ENCODE measurements at places on chromosomes 5 and 9. TPM values are rescaled to one million over a fixed set of nuclear protein-coding genes. Genes with fewer than 3 reads are reported as not detected.

DNA sequence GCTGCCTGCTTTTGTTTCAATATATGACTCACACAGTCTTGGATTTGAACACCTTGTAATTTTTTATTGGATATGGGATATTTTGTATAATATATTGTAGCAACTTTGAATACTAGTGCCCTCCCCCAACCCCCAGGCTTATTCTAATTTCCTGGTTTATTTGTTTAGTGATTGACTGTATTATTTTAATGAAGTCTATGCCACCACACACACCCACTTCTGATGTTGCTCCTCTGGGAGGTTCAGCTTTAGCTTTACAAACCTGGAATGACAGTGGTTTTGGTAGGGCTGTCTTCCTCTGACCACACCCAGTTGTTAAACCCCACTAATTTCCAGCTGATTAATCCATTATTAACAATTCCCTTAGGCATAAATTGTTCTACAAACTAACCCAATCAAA lies 206.1 kb upstream of the NFIL3 start:
- DNase-seq = no peak

Gene IFNA8
- not detected for polyA plus RNA-seq

GRCh38 chr9:17928768-17929167 lies 349.9 kb downstream of the SH3GL2 start:
- no peak for DNase-seq

Gene DMGDH
- polyA plus RNA-seq = not detected

Gene GRXCR2
- polyA plus RNA-seq = not detected

Gene CMYA5
- 0.41 TPM for polyA plus RNA-seq

DNA sequence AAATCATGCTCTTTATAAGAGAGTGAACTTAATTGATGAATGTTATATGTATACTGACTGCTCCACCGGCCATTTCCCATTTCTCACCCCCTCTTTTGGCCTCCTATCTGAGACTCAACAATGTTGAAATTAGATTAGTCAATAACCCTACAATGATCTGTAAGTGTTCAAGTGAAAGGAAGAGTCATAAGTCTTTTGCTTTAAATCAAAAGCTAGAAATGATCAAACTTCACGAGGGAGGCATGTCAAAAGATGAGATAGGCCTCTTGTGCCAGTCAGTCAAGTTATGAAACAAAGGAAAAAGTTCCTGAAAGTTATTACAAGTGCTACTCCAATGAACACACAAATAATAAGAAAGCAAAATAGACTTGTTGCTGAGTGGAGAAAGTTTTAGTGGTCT lies 83.1 kb downstream of the NLN start:
- no peak for DNase-seq

DNA sequence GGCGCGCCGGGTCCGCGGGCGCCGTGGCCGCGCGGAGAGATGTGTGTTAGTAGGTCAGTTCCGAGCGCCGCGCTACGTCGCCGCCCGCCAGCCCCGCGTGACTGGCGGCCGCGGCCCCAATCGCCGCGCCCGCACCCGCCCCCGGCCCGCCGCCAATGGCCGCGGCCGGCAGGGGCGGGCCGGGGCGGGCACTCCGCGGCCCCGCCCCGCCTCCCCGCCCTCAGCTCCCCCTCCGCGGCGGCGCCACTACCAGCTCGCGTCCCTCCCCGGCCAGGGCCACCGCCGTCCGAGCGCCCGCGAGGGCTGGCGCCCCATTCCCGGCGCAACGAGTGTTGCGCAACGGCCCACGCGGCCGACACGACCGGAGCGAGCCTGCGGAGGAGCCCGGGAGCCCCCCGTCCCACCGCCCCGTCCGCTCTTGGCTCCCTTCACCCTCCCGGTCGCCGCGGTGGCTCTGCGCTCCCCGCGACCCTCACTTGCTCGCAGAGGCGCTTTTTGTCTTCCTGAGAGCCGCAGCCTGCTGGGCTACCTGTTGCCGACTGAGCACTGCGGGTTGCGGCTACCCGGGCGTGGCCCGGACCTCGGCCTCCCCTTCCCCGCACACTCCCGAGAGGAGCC lies at the start of gene NFIL3:
TSS of gene NFIL3 (minus strand) at position 48 of the 618 bp plus-strand sequence. CDS start 13,098 bp downstream, outside the sequence.
- DNase-seq = peak; percentile 74

DNA sequence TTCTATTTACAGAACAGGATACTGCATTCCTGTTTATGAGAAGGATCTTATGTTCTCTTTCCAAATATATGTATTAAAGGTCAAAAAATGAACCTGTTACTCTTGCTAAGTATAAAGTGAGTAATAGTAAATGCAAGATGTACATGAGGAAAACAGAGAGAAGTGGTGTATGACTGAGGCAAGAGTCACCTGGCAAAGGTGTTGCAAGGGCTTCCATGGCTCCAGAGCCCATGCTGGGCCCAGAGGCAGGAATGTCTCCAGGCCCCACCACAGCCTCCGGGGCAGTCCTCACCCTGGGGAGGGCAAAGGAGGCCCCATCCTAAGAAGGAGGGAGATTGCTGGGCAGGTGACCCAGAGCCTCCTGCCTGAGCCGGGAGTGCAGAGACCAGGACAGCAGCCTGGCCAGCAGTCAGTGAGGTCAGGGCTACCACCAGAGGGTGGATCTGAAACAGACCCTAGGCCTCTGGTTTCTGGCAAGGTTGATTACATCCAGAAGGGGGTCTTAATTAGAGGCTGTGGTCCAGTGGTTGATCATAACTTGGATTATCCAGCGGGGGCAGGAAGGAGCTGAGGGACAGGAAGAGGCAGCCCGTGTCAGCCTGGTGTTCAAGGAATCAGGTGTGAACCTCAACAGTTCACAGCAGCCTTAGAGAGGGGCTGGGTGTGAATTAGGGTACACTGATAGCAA lies 57.3 kb upstream of the CPLX2 start:
- DNase-seq = peak; percentile 78

Gene ANKRD34B
- not detected for polyA plus RNA-seq

- DNase-seq = no peak
Observed at GRCh38 chr9:122368642-122369041, 2.2 kb upstream of the PTGS1 start.

- no peak for DNase-seq
Observed at GRCh38 chr5:94562327-94562971, 56.0 kb downstream of the KIAA0825 start.

Gene SSBP2
- 33.6 TPM for polyA plus RNA-seq

Gene FOXD4L5
- 0.02 TPM for polyA plus RNA-seq

Gene GABBR2
- not detected for polyA plus RNA-seq

- DNase-seq = no peak
Observed at GRCh38 chr5:176700239-176700847, 53.1 kb downstream of the TSPAN17 start.

GRCh38 chr9:93475856-93476255 lies 22.5 kb upstream of the FAM120AOS start:
- no peak for DNase-seq

DNA sequence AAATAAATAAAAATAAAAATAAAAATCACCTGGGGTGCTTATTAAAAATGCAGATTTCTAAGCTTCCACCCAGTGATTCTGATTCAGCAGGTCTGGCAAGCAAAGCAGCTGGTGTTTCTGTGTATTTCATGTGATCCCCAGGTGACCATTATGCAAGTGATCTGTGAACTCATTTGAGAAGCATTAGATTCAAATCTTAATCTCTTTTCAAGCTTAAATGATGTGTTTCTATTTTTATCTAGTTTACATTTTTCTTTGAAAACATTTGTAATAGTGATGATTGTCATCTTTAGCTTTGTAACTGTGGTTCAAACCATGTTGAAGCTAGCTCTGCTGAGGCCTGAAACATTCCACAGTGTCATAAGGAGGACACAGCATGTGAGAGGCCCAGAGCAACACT lies 804.8 kb upstream of the ZNF608 start:
- DNase-seq = peak; percentile 20

GRCh38 chr5:160800375-160801275 lies 51.4 kb downstream of the ATP10B start:
- DNase-seq = no peak

Gene PCDHB15
- polyA plus RNA-seq = 0.28 TPM

Gene MCTP1
- polyA plus RNA-seq = 4.0 TPM

DNA sequence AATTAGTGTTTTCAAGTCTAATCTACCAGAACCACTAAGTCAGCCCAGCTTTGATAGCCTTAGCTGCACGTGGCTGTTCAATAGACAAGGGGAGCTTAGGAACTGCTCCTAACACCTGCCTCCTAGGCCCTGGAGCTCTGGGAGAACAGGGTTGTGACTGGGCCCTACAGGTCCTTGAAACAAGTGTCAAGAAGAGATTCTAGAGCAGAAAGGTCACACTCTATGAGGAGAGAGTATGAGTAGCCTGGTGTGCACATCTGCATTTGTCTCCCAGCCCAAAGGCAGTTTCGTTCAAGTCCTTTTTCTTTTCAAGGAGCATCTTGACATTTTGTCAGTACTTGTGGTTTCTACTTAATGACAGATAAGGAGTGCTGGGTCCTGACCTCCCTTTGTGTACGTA lies 206.1 kb downstream of the PRELID2 start:
- DNase-seq = no peak

- DNase-seq = no peak
Observed at GRCh38 chr5:42628821-42629220, 127.8 kb upstream of the CCDC152 start.

DNA sequence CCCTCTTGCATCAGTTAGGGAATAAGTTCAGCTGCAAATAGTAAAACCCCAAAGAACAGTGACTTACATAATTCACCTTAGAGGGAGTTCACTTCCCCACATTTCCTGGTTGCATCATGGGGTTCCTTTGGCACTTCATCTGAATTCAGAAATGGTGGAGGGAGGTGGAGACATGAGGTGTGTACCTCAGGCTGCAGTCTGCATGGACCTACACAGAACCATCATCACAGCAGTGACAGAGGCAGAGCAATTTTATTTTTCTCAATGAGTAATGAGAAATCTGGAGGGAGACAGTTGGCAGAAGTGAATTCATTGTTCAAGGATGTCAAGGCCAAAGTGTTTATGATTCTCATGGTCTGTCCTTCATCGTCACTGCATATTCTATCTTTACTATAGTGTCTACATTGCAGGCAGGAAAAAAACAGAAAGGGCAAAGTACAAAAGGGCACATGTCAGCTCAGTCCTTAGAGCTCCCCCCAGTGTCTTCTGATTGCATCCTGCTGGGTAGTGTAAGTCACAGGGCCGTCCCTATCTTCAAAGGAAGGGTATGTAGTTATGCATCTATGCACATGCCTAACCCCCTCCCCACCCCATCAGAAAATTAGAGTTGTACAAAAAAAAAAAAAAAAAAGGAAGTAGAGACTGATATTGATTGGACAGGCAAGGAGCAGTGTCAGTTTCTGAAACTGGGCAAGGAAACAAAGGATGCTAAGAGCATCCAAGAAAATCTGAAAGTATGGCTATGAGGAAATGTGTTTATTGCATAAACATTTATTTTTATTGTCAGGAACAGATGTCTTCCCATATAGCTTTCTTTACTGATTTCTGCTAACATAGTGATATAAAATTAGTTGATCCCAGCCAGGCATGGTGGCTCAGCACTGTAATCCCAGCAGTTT lies 132.7 kb upstream of the APC start:
- no peak for DNase-seq

GRCh38 chr9:134314950-134315715 lies 11.1 kb upstream of the RXRA start:
- no peak for DNase-seq

DNA sequence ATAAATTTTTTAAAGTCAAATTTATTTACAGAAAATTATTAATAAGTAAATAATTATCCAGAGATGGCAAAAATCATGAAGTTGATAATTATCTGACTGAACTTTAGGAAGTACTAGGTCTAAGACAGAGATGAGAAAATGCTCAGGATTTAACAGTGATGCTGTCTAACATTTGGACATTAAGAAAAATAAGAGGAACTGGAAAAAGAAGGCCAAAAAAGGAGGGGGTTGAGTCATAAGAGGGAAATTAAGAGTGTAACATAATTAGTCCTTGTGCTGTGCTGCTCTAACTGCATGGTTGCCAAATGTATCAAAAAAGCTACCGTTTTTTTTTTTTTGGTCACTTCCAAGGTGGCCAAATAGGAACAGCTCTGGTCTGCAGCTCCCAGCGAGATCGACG lies 35.4 kb upstream of the TUT7 start:
- no peak for DNase-seq

Gene SPATA9
- not detected for polyA plus RNA-seq

Gene C9orf43
- polyA plus RNA-seq = 1.0 TPM

DNA sequence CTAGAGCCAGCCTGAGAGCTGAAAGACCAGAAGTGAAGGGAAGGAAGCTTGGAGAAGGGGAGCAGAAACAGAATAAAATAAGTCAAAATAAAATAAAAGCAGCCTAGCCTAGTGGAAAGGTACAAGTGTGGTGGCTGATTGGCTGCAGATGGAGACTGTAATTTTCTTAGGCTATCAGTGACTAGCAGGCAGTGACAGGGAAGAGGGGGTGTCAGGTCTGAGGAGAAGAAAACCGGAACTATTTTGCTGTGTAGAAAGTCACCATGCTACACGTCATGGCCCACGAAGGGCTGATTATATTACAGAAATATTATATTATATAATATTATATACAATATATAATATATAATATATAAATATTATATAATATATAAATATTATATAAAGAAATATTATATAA lies 98.1 kb upstream of the TAF11L2 start:
- no peak for DNase-seq

DNA sequence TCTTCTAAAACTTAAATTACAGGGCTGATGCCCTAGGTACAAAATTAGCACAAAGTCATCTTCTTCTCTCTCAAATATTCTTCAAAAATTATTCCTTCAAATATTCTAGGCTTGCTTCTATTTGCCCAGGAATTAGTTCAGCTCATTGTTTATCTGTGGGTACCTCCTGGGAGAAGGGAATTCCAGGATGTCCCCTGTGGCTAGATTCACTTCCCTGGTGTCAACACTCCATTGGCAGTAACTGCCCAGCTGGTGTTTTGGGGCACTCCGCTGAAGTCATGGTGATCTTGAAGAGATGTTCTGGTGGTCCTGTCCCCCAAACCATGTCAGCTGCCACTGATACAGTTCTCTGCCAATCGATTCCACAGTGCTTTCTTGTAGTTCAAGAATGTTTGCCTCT lies 26.2 kb upstream of the TGFBR1 start:
- no peak for DNase-seq

DNA sequence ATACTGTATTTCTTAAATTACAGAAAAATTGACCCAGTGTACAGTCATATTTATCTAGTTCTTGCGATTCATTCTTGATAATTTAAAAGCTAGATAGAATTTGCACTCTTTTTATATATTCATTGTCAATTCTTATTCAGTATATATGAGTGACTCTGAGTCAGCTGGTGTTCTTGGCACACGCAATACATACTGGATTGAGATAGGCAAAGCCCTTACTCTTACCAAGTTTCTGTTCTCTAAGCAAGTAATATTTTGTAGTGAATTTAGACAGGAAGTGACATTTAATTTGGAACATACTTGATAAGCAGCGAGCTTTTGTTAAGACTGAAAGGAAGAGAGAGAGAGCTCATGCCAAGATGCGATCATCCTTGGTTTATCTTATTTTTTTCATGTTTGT lies 57.7 kb downstream of the GPBP1 start:
- DNase-seq = no peak

Gene AJM1
- polyA plus RNA-seq = 0.40 TPM

GRCh38 chr5:111626473-111627148 lies 114.3 kb upstream of the STARD4 start:
- DNase-seq = no peak

Gene CRB2
- not detected for polyA plus RNA-seq

Gene EPB41L4A
- 0.28 TPM for polyA plus RNA-seq

- DNase-seq = no peak
Observed at GRCh38 chr5:142853682-142854081, 83.5 kb downstream of the ARHGAP26 start.

Gene IL3
- not detected for polyA plus RNA-seq

Gene DBH
- polyA plus RNA-seq = not detected

GRCh38 chr5:14457476-14457875 lies 124.1 kb upstream of the OTULINL start:
- DNase-seq = no peak

- no peak for DNase-seq
Observed at GRCh38 chr9:32906213-32906612, 95.2 kb downstream of the APTX start.

Measured in mammary epithelial cell (primary cell).